ENCODE measurements at places on chromosomes 6 and 20.

DNA sequence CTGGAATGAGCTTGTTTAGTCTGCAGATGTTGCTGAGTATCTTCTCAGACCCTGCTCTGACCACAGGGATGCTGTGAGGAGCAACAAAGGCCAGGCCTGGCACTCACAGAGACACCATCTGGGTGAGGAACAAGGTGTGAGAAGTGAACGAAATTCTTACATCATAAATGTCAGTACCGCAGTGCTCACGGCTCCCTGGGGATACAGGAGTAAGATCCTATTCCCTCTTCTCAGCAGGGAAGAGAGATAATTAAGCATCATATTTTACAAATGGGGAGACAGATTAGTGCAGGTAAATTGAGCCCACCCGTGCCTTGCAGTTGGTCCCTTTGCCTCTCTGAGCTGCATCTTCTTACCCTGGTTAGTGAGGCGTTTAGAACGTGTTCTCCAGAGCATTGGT is 106.2 kb downstream of the DTD1 start:
- no peak for DNase-seq

- no peak for DNase-seq
These were observed 173.4 kb upstream of the CITED2 start for GRCh38 chr6:139547804-139548203.

GRCh38 chr6:4413073-4413472 is 277.7 kb upstream of the ECI2 start:
- DNase-seq: no peak

- DNase-seq: no peak
These were observed 14.9 kb downstream of the BPIFA1 start for GRCh38 chr20:33250666-33251065.

GRCh38 chr6:92047152-92047850 is 1372.1 kb downstream of the EPHA7 start:
- no peak for DNase-seq

DNA sequence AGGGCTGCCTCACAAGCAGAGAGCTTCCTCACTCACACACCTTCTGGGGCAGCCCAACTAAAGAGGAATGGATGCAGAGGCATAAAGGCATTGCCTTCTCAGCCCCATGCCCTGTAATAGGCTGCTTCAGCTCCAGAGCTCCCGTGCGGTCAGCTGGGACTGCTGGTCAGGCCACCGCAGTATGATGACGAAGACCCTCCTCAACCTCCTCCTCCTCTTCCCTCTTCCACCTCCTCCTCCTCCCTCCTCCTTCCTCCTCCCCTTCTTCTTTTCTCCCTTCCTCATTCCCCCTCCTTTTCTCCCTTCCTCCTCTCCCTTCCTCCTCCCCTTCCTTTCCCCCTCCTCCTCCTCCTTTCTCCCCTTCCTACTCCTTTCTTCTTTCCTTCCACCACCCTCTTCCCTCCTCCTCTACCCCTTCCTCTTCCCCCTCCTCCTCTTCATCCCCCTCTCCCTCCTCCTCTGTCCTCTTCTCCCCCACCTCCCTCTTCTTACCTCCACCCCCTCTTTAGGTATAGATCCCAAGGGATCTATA is 465.3 kb upstream of the CDH4 start:
- DNase-seq: no peak

- no peak for DNase-seq
These were observed 19.3 kb upstream of the SASH1 start for GRCh38 chr6:148323344-148323743.

GRCh38 chr6:3852391-3852790 is 3.2 kb downstream of the FAM50B start:
- DNase-seq: no peak

GRCh38 chr6:29489286-29489685 is 1.5 kb upstream of the MAS1L start:
- DNase-seq: no peak

DNA sequence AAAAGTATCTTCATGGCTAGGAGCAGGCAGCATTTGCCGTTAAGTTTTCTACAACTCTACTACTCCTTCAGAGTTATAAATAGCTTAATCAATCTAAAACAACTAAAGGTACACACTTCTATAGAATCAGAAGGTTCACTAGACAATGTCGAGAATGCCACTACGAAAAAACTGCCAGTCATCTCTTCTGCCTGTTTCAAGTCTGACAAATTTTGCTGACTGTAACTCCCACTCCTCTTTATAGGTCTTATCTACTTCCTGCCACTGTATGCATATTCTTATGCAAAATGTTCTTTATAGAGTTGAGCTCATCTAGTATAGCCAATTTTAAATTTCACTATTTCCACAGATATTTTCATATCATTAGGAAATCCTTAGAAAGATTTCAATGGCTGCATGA is 160.1 kb downstream of the EYS start:
- DNase-seq: no peak

GRCh38 chr20:25355011-25355595 is 35.5 kb downstream of the ABHD12 start:
- no peak for DNase-seq

- DNase-seq: peak; percentile 91
These were observed 719 bp downstream of the HSP90AB1 start for GRCh38 chr6:44247338-44248302.

- no peak for DNase-seq
These were observed 304.6 kb upstream of the AGPAT4 start for GRCh38 chr6:161578478-161578877.

- no peak for DNase-seq
These were observed 122.9 kb downstream of the FAM120B start for GRCh38 chr6:170429450-170429849.

GRCh38 chr6:32752580-32752979 is 10.8 kb downstream of the HLA-DQB2 start:
- DNase-seq: no peak

- no peak for DNase-seq
These were observed 191.8 kb upstream of the MAN1A1 start for GRCh38 chr6:119541132-119541905.

- DNase-seq: no peak
These were observed 4.6 kb downstream of the SGK2 start for GRCh38 chr20:43563429-43563828.

DNA sequence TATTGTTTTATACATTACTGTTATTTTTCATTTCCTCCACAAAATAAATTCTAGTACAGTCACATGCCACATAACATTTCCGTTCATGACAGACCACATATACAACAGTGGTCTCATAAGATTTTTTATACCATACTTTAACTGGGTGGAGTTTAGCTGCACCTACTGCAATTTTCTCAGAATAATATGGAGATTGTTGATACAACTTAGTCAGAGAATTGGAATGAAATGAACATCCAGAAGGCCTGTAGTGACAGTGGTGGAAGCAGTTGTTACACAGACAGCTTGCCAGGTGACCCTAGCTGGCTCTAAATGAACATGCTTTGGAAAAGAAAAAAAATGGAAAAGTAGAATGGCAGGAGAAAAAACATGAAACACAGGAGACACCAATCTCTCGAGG is 183.2 kb upstream of the TCF21 start:
- DNase-seq: no peak

DNA sequence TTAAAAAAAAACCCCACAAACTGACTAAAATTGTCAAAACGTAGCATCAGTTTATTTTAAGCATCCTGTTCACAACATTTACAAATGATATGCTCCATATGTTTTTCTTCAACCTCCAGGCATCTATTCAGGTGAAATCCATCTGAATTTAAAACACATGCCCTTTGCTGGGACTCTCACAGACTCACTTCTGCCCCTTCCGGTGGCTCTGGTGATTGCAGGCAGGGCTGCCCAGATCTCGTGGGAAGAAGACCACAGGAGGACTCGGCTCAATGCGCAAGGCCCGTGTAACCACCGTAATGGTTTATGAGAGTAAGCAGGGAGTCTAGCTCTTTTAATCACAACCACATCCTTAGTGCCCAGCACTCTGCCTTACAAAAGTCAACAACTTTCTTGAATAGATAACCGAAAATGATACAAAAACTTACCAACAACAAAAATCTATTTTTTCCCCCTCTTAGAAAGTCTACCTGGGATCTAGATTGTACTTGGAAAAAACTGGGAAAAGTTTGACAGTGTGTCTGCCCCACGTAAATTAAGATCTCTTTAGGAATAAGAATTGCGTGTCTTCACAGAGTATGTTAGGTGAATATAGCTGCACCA is 139.1 kb downstream of the KIF16B start:
- DNase-seq: peak; percentile 8

DNA sequence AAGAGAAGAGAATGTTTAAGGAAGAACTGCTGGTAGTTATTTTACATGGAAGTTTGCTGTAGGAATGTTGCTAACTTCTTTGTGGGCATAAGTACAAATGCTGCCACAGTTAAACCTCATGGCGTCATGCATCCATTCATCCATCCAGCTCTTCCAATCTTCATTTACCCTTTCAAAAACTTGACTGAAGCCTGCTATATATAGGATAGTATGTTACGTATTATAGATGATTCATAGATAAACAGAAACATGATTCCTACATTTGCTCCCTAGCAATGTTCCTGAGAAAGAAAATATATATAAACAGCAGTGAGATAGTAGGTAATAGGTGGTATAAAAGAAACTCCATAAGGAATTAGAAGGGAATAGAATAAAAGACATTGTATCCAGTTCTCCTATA is 93.7 kb downstream of the NDUFAF5 start:
- DNase-seq: no peak

- no peak for DNase-seq
These were observed 26.4 kb upstream of the BHLHE23 start for GRCh38 chr20:63032861-63033793.

- DNase-seq: no peak
These were observed 15.7 kb upstream of the REPS1 start for GRCh38 chr6:139003751-139004150.

GRCh38 chr6:122020588-122021264 is 378.7 kb upstream of the HSF2 start:
- no peak for DNase-seq

DNA sequence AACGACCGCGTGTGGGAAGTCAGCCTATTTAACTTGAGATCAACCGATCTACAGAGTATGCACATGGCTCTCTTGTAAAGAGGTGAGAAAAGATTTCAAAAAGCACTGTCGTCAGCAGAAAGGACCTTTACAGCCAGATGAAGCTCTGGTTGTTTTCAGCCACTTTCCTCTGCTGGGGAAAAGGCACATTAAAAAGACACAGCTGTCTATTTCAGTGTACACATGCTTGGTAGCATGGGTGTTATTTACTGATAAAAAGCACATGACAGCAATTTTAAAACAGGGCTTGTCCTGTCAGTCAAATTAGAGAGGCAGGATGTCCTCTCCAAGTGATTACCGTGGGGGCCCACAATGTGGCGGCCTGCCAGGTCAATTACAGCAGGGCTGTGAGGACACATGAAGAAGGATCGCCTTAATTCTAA is 188.9 kb downstream of the PRKN start:
- DNase-seq: no peak

GRCh38 chr6:5814116-5814515 is 192.6 kb downstream of the NRN1 start:
- DNase-seq: no peak

Measured in activated CD4-positive, alpha-beta T cell treated with anti-CD3 and anti-CD28 coated beads, Interleukin-2, amount 50 U/mL, for 4 hours (primary cell).